Renal cortical epithelial cell (primary cell): ENCODE measurements at places on chromosomes 7 and 10.

GRCh38 chr10:69220507-69220906 is 375 bp downstream of the HKDC1 start:
- DNase-seq, result no peak

GRCh38 chr7:99120501-99120900 is 23.4 kb downstream of the SMURF1 start:
- DNase-seq, result no peak

DNA sequence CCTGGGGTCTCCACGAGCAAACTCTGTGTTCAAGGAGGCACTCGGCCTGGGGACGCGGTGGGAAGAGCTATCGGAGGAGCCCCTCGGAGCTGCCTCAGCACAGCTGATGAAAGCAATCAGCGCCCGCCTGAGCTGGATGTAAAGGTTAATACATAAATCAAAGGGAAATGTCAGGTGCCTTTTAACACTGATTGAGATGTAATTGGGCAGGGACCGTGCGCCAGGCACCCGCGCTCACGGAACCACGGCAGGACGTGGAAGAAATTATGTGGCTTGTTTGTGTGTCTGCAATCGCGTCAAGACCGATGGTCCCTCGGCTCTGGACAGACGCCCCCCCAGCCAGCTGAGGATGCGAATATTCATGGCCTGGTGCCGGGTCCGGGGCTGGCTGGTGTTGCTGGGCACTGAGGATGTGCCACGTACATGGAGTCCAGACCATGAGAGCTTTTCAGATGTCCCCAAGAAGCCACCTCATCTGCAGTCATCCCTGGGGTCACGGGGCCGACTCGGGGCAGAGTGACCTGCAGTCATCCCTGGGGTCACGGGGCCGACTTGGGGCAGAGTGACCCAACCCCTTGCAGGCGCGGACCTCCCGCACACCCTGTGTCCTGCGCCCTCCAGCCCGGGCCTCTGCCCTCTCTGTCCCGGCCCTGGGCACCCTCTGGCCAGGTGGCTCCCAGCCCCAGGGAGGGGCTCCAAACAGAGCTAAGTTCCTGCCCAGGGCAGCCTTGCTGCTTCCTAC is 15.6 kb downstream of the FOXL3 start:
- DNase-seq, result no peak

GRCh38 chr7:106339513-106340246 is 54.9 kb upstream of the NAMPT start:
- no peak for DNase-seq
